ENCODE measurements at places on chromosomes 2 and 18.

- no peak for DNase-seq
These were observed 623.9 kb downstream of the CNTNAP5 start for GRCh38 chr2:124649001-124649400.

- no peak for DNase-seq
These were observed 271.2 kb upstream of the SETBP1 start for GRCh38 chr18:44409515-44409914.

GRCh38 chr2:138985881-138986280 is 205.7 kb upstream of the NXPH2 start:
- DNase-seq, result no peak

- no peak for DNase-seq
These were observed 1.4 kb upstream of the CTNNA2 start for GRCh38 chr2:79511320-79511951.

GRCh38 chr2:199739413-199740110 is 111.4 kb downstream of the FTCDNL1 start:
- peak; percentile 81 for DNase-seq

GRCh38 chr2:128833664-128834027 is 515.0 kb upstream of the HS6ST1 start:
- no peak for DNase-seq

- DNase-seq, result no peak
These were observed 106.5 kb upstream of the ATP8B1 start for GRCh38 chr18:57909620-57910019.

DNA sequence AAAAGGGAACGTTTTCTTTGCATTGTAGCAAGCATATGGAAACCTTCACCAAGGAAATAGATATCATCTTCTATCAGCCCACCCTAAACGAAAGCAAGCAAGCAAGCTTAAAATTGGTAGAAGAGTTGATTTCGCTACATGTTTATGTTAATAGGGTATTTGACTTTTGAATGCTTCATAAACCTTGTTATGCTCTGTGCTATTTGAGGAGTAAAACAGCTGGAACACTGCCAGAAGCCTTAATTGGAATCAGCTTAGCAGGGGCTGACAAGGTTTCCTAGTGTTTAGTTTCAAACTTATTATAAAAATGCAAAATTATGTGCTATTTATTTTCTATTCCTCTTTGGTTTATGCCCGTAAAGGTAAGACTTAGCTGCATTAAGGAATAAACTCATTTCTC is 70.6 kb upstream of the LINC00305 start:
- no peak for DNase-seq

GRCh38 chr2:130917006-130917688 is 80.4 kb downstream of the ARHGEF4 start:
- DNase-seq, result no peak

- DNase-seq, result no peak
These were observed 39.4 kb downstream of the HADHB start for GRCh38 chr2:26284132-26284531.

All from inflammatory macrophage (primary cell).